ENCODE measurements at places on chromosomes 4 and X.

- DNase-seq = no peak
Observed at GRCh38 chr4:146346276-146346675, 131.9 kb downstream of the REELD1 start.

- DNase-seq = no peak
Observed at GRCh38 chrX:110315551-110315950, 2.3 kb downstream of the AMMECR1 start.

DNA sequence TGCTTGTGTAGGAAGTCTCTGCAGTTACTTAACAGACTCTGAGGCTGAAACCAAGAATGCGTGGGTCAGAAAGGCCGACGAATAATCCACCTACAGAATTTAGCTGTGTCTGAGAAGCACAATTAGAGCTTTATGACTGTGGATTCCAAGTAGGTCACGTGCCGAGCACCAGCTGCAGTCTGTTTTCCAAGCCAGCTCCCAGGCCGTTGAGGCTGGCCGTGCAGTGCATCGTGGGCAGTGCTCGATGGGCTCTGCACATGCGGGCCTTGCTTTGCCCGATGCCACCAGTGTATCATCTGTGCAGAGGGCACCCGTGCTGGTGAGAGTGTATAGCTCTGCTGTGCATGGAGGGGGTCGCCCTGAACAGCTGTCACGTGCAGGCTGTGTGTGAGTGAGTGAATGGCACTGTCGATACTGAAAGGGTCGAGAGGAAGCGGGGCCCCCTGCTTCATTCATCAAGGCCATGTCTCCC is 67.5 kb upstream of the CLDN34 start:
- DNase-seq = peak; percentile 28

DNA sequence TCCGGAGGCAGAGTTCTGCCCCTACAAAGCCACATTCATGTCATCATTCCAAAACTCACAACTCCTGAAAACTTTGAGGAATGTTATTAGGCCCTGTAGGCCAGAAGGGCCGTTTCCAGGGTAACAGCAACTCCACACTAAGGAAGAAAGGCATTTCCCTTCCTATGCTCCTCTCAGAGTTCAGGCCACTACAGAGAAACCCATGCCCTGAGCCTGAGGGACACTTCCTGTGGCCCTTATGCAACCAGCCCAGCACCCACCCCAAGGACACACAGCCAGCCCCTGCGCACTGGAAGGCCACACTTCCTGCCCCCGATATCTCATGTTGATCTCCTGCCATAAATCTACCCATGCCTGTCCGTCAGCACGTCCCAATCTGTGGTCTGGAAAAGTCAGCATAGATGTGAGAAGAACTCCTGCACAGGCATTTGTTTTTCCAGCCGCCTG is 289.3 kb downstream of the BCOR start:
- no peak for DNase-seq

GRCh38 chr4:4408132-4408523 is 21.2 kb downstream of the NSG1 start:
- DNase-seq = no peak

GRCh38 chrX:56029188-56029587 is 203.0 kb upstream of the KLF8 start:
- DNase-seq = no peak

- no peak for DNase-seq
Observed at GRCh38 chrX:93461060-93461459, 212.3 kb downstream of the NAP1L3 start.

GRCh38 chrX:20995829-20996228 is 378.4 kb upstream of the CNKSR2 start:
- DNase-seq = no peak

DNA sequence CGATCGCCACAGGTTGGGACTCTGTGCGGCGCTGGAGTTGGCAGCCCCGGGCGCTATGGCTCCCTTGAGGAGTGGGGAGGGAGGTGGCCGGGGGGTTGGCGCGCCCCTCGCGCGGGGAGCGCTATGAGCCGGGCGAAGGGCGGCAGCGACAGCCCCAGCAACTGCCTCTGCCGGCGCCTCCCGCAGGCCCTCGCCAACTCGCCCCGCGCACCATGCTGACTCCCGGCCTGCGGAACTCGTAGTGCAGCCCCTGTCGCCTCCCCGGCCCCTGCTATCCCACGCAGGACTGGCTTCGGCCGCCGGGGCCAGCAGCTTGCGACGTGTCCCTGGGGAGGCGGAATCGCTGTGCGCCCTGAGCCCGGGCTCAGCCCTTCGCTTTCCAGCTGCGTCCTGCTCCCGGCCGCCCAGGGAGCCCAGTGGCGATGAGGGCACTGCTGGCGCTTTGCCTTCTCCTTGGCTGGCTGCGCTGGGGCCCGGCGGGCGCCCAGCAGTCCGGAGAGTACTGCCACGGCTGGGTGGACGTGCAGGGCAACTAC is 415 bp downstream of the SHISA3 start:
- DNase-seq = no peak

DNA sequence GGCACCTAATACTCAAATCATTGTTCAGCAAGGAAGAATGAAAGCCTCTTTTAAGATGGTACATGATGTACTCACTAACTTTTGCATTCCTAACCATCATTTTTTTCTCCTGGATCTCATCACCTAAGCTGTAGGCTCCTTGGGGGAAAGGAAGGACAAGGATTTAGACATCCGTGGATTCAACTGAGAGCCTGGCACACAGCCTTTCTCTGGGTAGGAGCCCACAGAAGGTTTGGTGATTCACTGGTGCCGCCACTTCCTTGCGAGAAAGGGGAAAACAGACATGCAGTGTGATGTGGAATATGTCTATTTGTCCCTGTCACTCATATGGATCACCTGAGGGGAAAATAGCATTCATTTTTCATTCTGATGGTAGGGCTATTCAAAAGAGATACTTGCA is 147.3 kb downstream of the PCDH7 start:
- DNase-seq = no peak

DNA sequence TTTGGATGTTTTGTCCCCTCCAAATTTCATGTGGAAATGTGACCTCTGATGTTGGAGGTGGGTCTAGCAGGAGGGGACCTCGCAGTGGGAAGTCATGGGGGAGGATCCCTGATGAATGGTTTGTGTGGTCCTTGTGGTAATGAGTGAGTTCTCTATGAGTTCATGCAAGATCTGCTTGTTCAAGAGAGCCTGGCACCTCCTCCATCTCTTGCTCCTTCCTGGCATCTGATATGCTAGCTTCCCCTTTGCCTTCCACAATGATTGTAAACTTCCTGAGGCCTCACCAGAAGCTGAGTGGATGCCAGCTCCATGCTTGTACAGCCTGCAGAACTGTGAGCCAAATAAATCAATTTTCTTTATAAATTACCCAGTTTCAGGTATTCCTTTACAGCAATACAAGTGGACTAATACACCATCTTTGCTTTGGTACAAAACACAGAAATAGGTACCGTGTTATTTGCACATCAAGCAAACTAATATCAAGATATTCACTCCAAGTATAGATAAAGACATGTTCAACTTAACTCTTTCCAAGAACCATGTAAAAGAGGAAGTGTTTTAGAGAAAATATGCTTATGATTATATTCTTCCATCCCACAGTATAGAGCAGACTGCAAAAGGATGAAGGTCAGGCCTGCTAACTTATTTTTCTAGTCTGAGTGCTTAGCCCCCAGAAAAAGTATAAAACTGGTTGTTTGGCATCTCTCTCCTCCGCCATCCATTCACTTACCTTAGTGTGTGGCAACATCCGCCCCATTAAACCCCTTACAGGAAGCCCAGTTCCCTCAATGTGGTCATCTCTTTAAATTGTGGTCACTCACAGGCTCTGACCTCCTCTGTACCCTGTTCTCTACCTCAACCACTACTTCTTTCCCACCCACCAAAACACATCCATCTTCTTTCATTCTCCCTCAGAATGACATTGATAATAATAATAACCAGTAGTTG is 6.7 kb downstream of the ARAP2 start:
- DNase-seq = no peak

DNA sequence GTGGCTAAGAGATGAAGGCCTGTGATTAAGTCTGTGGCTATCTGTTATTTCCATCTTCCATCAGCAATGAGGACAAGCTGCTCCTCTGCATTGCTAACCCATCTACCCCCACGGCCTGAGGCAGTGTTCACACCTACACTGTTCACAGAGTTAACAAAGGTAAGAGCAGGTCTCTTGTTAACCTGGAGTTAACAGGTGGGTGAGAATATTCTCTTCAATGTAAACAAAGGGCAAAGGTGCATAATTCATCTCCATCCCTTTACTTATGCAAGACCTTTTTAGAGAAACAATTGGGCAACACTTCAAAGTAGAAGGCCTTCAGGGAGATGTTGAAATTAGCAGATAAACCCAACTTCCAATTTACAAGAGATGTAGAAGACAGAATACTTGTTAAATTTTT is 2.8 kb downstream of the SLC35A2 start:
- no peak for DNase-seq

DNA sequence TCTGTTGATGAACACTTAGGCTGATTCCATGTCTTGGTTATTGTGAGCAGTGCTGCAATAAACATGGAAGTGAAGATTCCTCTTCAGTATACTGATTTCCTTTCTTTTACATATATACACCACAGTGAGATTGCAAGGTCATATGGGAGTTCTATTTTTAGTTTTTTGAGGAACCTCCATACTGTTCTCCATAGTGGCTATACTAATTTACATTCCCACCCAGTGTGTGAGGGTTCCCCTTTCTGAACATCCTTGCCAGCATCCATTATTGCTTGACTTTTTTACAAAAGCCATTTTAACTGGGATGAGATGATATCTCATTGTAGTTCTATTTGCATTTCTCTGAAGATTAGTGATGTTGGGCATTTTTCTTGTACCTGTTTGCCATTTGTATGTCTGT is 80.5 kb upstream of the GALNT7 start:
- no peak for DNase-seq

GRCh38 chrX:55143621-55144020 is 54.8 kb downstream of the PAGE2 start:
- no peak for DNase-seq

DNA sequence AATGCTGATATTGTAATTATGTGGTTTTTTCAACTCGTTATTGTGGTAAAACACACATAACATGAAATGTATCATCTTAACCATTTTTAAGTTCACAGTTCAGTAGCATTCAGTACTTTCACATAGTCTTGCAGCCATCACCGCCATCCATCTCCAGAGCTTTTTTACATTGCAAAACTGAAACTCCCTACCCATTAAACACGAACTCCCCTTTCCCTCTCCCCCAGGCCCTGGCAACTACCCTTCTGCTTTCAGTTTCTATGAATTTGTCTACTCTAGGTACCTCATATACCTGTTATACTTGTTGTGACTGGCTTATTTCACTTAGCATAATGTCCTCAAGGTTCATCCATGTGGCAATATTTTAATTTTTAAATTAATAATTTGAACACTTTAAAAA is 380.6 kb downstream of the MAPK10 start:
- DNase-seq = no peak

DNA sequence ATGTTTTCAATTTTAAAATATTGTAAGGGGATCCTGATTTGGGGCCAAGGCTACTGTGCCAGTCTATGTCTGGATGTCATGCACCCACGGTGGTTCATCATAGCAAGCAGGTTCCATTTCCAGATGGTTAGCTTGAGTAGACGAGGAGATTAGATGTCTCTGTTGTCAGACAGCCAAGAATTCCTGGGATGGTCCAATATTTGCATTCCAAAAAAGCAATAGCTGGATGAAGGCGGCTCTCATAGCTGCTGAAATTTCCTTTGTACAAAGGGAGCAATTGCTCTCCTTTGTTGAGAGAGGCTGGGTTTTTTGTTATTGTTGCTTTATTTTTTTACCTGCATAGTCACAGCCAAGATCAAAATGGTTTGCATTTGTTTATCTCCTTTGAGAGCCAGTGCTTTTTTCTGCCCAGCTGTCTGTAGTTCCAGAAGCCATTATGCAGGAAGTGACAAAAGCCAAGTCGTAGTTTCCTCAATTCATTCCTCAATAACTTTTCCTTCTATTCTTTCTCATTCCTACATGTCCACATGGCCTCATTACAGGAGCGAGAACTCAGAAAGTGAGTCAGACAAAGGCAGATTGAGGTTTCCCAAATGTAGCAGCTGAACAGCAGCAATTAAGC is 107.9 kb downstream of the MMRN1 start:
- DNase-seq = no peak

All from C1 segment of cervical spinal cord (tissue), 14 donors.